ENCODE measurements at places on chromosomes 13 and 19. TPM values are rescaled to one million over a fixed set of nuclear protein-coding genes. Genes with fewer than 3 reads are reported as not detected.

Gene PTGER1
- polyA plus RNA-seq: not detected

Gene ZNF85
- 2.4 TPM for polyA plus RNA-seq

Gene METTL21C
- not detected for polyA plus RNA-seq

Gene ATP4A
- polyA plus RNA-seq: not detected

Gene GSK3A
- 46.5 TPM for polyA plus RNA-seq

Gene COL5A3
- 13.5 TPM for polyA plus RNA-seq

Gene CLIP3
- 4.8 TPM for polyA plus RNA-seq

Gene HRC
- polyA plus RNA-seq: 712 TPM

Gene KCNN1
- polyA plus RNA-seq: 3.0 TPM

Gene FKRP
- polyA plus RNA-seq: 15.9 TPM

Gene ZNF492
- polyA plus RNA-seq: 0.05 TPM

Gene TMEM221
- polyA plus RNA-seq: 0.43 TPM

Gene TLE6
- polyA plus RNA-seq: 2.1 TPM

Gene ZNF296
- polyA plus RNA-seq: 0.25 TPM

Gene CYP4F11
- 0.16 TPM for polyA plus RNA-seq

Gene ABHD13
- 4.3 TPM for polyA plus RNA-seq

Gene ZNF675
- polyA plus RNA-seq: 2.9 TPM

Gene MIA
- polyA plus RNA-seq: 3.7 TPM

Gene ZNF154
- 4.5 TPM for polyA plus RNA-seq

Gene ZNF888
- polyA plus RNA-seq: 1.00 TPM

Gene ZNF443
- 1.7 TPM for polyA plus RNA-seq

Gene KLK10
- polyA plus RNA-seq: 0.48 TPM

Gene GPC6
- 1.5 TPM for polyA plus RNA-seq

Gene RAP2A
- polyA plus RNA-seq: 6.4 TPM

Gene ATXN8OS
- not detected for polyA plus RNA-seq

Gene LGALS4
- 0.45 TPM for polyA plus RNA-seq

Gene MAB21L1
- 0.57 TPM for polyA plus RNA-seq

Gene CLEC17A
- not detected for polyA plus RNA-seq

Gene DZIP1
- polyA plus RNA-seq: 3.4 TPM

Gene AMER2
- not detected for polyA plus RNA-seq

Gene ZNF653
- 4.5 TPM for polyA plus RNA-seq

Gene PPP1R13L
- 100 TPM for polyA plus RNA-seq

Gene UNC13A
- 0.05 TPM for polyA plus RNA-seq

Gene STOML3
- polyA plus RNA-seq: not detected

Gene MEIS3
- 4.1 TPM for polyA plus RNA-seq

Gene SLITRK1
- polyA plus RNA-seq: not detected

Gene FAM216B
- 10.5 TPM for polyA plus RNA-seq

Gene CRTC1
- 9.5 TPM for polyA plus RNA-seq

Gene ZNF155
- polyA plus RNA-seq: 6.0 TPM

Gene STARD13
- 9.6 TPM for polyA plus RNA-seq

Gene CYP4F22
- not detected for polyA plus RNA-seq

Gene SPART
- 24.6 TPM for polyA plus RNA-seq

Gene FBXO17
- 8.2 TPM for polyA plus RNA-seq

Gene NLRP9
- not detected for polyA plus RNA-seq

Gene SSBP4
- 36.2 TPM for polyA plus RNA-seq

Gene LRRC25
- polyA plus RNA-seq: 1.5 TPM

Gene PCSK4
- polyA plus RNA-seq: 1.7 TPM
